Left cardiac atrium (tissue), 4 donors: ENCODE measurements at places on chromosomes 6 and 20.
A peak's percentile ranks its signal among the peaks of the same experiment; 100 is the strongest.

- DNase-seq, result no peak
Measured at GRCh38 chr6:55756531-55757031, 118.8 kb downstream of the BMP5 start.

DNA sequence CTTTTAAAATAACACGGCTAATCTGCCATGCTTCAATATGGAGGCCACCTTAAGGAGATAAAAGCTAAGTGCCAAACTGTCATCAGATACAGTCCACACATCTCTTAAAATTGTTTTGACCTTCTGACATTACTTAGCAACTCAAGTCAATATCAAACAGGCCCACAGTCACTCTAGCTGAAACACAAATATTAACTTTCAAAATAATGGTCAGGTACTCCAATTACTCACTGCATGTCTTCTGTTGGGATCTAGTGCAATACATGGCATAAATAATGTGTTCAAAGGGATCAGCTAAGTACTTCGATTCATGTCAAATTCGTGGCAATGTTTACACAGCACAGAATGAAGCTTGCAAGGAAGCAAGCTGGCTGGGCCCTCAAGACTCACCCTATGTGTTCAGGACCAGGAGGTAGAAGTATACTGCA is 133.9 kb upstream of the BEND6 start:
- DNase-seq, result no peak

GRCh38 chr6:131568726-131569125 is 4.3 kb upstream of the ARG1 start:
- no peak for DNase-seq

DNA sequence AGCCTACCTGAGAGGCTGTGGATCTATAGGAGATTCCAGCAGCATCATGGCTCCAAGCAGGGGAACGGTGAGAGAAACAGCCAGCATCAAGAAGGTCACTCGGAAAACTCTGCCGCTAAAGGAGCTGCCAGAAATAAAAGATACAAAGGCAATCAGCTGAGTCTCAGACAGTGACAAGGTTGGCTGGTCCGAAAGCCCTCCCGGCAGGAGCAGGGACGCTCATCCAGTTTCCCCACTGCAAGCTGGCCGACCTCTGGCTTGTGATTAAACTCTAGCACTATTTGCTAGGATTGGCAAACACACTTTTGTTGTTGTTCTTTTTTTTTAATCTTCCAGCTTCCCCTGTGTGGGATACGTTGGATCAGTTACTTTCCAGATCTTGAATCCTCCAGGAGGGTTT is 8.7 kb downstream of the APMAP start:
- DNase-seq, result no peak

DNA sequence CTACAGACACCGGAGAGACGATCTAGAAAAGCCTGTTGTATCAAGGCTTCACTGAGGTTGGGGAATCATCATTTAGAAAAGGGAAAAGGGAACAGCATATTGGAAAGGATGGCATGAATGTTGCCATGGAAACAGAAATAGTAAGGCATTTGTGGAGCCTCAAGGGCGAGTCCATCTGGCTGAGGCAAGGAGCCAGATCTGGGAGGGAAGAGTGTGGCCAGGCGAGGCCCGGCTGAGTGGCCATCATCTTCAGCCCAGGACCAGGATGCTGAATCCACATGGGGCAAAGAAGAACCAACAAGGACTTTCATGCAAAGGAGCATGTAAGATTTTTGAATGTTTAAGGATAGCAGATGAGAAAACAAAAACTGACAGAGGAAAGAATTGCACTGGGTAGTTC is 85.8 kb downstream of the MAP3K5 start:
- DNase-seq, result no peak

- DNase-seq, result no peak
Measured at GRCh38 chr6:31568537-31568961, 3.5 kb upstream of the LTA start.

DNA sequence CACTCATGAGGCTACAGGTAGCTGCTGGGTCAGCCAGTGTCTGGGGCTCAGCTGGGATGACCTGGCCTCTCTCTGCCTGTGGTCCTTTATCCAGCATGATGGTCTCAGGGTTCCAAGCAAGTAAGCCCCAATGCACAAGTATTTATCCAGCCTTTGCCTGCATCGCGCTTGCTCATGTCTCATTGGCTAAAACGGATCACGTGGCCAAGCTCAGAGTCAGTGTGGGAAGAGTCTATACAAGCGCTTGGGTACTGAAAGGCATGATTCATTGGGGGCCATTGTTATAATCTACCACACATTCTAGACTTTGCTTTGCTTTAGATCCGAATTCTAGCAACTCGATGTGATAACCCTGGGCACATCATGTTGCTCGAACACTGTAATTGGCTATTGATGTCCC is 48.3 kb downstream of the PPP1R16B start:
- DNase-seq, result no peak

- peak; percentile 84 for DNase-seq
Measured at GRCh38 chr6:57316581-57317059, 810 bp upstream of the PRIM2 start.
